ENCODE measurements at places on chromosomes 16 and 17.

DNA sequence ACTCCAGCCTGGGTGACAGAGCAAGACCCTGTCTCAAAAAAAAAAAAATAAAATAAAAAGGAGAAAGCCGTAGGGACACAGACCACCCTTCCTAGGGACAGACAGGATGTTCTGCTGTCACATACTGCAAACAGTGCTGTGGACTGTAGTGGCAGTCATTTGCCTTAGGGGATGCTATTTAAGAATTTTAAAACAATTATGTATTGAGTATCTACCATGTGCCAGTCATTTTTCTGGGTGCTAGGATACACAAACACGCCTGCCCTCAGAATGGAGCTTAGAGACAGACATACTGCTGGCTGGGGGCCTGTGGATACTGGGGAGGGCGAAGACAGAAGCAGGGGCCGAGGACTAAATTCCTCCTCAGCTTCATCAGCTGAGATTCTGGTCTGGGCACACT lies 45.5 kb downstream of the MRC2 start:
- DNase-seq, result no peak

GRCh38 chr17:13485327-13485726 lies 116.4 kb downstream of the HS3ST3A1 start:
- no peak for DNase-seq

DNA sequence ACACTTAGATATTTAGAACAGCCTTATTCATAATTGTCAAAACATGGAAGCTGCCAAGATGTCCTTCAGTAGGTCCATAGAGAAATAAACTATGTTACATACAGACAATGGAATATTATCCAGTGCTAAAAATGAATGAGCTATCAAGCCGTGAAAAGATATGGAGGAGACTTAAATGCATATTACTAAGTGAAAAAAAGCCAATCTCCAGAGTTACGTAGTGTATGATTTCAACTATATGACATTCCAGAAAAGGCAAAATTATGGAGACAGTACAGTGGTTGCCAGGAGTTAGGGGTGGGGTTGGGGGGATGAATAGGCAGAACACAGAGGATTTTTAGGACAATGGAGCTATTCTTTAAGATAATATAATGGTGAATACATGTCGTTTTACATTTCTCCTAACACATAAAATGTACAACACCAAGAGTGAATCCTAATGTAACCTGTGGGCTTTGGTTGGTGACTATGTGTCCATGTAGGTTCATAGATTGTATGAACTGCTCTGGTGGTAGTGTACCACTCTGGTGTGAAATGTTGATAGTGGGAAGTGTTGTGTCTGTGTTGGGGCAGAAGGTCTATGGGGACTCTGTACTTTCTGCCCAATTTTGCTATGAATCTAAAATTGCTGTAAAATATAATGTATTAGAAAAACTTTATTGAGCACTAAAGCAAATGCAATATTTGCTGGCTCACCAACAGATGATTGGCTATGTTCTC lies 122.6 kb downstream of the USP22 start:
- no peak for DNase-seq

DNA sequence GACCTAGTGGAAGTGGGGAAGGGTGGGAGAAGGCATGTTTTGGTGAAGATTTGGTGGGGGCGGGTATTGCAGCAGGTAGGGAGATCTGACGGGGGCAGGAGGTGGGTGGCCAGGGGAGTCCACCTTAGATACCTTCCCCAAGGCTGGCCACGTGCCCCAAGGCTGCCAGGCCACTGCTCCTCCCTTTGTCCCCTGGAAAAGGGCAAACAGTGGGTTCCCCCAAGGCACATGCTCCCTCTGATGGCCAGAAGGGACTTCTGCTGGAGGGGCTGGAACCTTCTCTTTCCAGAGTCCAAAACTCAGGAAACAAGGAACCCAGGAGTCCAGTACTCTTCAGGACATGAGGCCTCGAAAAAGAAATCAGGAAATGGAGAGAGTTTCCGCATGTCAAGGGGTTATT lies 6.2 kb upstream of the PSMD3 start:
- no peak for DNase-seq

DNA sequence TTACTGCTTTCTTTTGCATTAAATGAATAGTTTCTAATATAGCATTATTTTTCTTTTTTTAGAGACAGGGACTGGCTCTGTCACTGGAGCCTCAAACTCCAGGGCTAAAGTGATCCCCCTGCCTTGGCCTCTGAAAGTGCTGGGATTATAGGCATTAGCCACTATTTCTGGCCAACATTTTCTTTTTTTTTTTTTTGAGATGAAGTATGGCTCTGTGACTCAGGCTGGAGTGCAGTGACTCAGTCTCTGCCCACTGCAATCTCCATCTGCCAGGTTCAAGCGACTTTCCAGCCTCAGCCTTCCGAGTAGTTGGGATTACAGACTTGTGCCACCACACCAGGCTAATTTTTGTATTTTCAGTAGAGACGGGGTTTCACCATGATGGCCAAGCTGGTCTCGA lies 2.0 kb upstream of the DUXB start:
- DNase-seq, result no peak

GRCh38 chr17:68820825-68821481 lies 134.2 kb downstream of the ABCA8 start:
- DNase-seq, result no peak

- DNase-seq, result no peak
Measured at GRCh38 chr16:78706637-78707036, 607.2 kb downstream of the WWOX start.

DNA sequence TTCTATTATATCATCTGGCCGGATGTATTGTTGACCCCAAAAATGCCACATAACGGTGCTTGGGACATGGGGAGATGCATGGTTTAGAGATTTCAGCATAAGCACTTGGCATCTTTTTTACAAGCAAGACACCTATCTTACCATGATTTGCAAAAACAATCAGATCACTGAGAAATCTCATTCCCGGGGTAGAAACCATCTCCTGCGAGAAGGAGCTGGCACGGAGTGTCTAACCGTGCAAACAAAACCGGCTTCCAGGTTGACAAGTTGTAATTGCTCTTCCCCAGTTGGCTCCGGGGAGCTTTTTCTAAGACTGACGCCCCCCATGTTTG lies 1.0 kb downstream of the SLC16A6 start:
- no peak for DNase-seq

All from activated T-cell treated with anti-CD3 and anti-CD28 coated beads for 4 hours (primary cell).